ENCODE measurements at places on chromosomes 4 and X. TPM values are rescaled to one million over a fixed set of nuclear protein-coding genes. Genes with fewer than 3 reads are reported as not detected.

GRCh38 chrX:153379508-153379907, 21.6 kb downstream of the PNMA6E start:
- DNase-seq: no peak

MAMLD1 gene
- 5.3 TPM for total RNA-seq

ANXA10 gene
- not detected for total RNA-seq

DNA sequence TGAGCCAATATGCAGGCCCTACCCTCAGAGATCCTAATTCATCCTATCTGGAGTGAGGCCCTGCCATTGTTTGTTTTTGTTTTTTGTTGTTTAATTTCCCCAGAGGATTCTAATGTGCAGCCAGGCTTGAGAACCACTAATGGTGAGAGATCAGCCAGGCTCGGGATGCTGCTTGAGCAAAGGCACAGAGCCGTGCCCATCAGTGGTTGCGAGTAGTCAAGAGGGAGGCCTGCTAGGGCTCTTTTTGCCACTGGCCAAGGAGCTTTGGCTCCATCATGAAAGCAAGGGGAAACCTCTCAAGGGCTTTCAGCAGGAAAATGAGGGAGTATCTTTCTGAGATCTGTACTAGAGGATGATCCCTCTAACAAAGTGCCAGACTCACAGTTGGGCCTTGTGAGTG, 2.7 kb downstream of the TCEANC start:
- DNase-seq: no peak

GPAT3 gene
- 3.9 TPM for total RNA-seq

DNA sequence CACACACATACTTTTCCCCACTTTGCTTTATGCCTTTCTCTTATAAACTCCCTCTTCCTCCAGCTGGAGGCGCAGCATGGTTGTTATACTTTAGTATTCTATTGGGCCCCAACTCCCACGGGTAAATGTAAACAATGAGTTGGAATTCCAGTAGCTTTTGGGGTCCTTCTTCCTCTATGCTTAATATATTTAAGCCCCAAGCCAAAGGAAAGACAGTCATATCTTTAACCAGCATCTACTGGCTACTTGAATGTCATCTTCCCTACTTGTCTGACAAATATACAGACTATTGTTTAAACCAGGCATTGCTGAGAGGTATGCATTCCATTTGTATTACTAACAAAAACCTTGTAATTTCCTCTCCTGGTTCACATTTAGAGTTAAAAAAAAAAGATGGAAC, 72.9 kb downstream of the WDR19 start:
- DNase-seq: no peak

MAGEA1 gene
- not detected for total RNA-seq

- DNase-seq: no peak
These were observed 50.2 kb downstream of the PRKG2 start for GRCh38 chr4:81164623-81165416.

RHOXF2B gene
- not detected for total RNA-seq

EGFL6 gene
- total RNA-seq: not detected

DNA sequence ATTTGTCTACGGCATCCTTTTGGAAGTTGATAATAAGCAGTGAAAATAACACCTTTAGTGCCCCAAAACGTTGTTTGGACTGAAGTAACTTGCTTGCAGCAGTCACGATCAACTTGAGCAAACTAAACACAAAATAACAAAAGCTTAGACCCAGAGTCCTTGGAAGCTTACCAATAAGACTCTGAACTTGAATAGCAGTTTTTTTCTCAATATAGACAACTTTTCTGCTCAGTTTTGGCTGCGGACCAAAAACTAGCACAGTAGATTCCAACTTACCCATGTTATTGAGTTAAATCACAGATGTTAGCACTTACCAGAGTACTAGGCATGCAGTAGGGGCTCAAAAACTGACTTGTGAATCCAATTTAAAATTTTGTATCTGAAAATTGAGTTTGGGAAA, 746.9 kb downstream of the PCDH19 start:
- no peak for DNase-seq

DNA sequence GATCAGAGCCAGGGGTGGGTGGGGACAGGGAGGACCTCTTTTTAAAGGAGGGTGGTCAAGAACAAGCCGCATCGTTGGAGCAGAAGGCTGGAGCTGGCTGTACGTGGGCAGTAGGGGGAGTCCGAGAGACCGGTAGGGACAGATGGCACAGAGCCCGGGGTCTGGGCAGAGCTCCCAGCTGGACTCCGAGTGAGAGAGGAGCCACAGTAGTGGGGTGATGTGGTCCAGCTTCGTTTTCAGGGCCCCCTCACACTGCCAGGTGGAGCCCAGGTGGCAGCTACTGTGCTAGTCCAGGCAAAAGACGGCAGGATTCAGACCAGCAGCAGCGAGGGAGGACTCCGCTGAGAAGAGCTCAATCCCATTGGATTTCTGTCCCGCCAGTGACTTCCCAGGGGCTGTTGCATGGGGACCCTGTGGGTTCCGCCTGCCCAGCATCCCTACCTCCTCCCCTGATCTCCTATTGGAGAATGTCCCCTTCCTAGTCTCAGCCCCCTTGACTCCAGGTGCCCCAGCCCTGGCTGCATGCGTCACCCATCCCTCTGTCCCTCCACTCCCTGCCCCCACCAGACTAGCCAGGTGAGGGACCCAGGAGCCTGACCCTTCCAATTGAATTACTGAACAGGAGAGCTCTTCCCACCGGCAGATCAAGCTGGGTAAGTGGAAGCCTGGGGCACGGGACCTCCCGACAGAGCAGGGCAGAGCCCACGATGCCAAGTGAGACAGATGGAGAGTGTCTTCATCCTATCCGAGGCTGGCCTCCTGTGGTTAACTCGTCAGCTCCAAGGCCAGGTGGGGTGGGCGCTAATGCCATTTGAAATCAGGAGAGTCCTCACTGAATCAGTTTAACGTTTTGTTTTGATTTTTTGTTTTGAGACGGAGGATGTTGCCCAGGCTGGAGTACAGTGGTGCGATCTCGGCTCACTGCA, 2.9 kb downstream of the ARHGAP4 start:
- DNase-seq: no peak

Data from esophagus muscularis mucosa (tissue), 4 donors.